ENCODE measurements at places on chromosomes 11 and 22. TPM values are rescaled to one million over a fixed set of nuclear protein-coding genes. Genes with fewer than 3 reads are reported as not detected.

GRCh38 chr11:41980741-41981140 is 521.3 kb upstream of the LRRC4C start:
- DNase-seq, result no peak

DNA sequence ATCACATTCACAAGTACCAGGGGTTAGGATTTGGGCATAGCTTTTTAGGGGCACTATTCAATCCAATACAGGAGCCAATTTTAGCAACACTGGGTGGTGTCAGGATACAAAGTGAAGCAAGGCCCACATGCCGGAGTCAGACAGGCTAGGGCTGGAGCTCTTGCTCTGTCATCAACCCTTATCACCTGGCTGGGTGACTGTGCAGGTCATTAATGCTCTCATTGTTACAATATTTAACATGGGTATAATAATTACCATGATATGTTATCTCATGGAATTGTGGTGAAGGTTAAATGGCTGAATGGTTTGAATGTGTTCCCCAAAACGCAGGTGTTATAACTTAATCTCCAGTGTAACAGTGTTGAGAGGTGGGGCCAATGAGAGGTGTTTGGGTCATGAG is 143.3 kb upstream of the THY1 start:
- no peak for DNase-seq

MRGPRE gene
- polyA plus RNA-seq, result 0.10 TPM

OVCH2 gene
- polyA plus RNA-seq, result not detected

Measured in sigmoid colon (tissue), 7 donors.